Left cardiac atrium (tissue), 4 donors: ENCODE measurements at places on chromosomes 12 and 14.
A peak's percentile ranks its signal among the peaks of the same experiment; 100 is the strongest.

DNA sequence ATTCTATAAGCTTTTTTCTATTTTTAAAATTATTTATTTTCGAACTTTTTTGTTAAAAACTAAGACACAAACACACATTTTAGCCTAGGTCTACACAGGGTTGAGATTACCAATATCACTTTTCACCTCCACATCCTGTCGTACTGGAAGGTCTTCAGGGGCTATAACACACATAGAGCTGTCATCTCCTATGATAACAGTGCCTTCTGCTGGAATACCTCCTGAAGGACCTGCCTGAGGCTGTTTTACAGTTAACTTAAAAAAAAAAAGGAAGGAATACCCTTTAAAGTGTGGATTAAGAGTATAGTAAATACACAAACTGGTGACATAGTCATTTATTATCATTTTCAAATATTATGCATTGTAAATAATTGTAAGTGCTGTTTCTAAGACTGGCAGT is 43.0 kb downstream of the RASSF8 start:
- no peak for DNase-seq

GRCh38 chr12:52147367-52147963 is 44.3 kb downstream of the KRT80 start:
- peak; percentile 94 for DNase-seq

GRCh38 chr14:77139540-77140358 is 1.8 kb downstream of the ZDHHC22 start:
- DNase-seq: no peak

- no peak for DNase-seq
Observed at GRCh38 chr12:62604871-62605270, 138.2 kb downstream of the MON2 start.

DNA sequence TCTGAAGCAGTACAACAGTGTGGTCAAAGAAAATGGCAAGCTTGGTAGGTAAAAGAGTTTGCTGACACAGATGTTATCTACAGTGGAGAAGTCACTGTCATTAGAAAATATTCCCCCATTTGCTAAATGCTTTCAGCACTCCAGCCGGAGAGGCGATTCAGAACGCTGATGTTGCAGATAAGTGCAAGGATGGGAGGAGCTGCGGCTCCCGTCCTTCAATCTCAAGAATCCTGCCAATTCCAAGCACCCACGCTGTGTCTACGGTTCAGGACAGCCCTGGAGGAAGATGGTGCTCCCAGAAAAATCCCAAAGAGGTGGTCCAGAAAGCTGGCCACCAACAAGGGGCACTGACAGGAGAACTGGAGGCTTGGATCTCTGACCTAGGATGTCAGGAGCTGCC is 79.1 kb downstream of the ZFP36L1 start:
- DNase-seq: no peak

DNA sequence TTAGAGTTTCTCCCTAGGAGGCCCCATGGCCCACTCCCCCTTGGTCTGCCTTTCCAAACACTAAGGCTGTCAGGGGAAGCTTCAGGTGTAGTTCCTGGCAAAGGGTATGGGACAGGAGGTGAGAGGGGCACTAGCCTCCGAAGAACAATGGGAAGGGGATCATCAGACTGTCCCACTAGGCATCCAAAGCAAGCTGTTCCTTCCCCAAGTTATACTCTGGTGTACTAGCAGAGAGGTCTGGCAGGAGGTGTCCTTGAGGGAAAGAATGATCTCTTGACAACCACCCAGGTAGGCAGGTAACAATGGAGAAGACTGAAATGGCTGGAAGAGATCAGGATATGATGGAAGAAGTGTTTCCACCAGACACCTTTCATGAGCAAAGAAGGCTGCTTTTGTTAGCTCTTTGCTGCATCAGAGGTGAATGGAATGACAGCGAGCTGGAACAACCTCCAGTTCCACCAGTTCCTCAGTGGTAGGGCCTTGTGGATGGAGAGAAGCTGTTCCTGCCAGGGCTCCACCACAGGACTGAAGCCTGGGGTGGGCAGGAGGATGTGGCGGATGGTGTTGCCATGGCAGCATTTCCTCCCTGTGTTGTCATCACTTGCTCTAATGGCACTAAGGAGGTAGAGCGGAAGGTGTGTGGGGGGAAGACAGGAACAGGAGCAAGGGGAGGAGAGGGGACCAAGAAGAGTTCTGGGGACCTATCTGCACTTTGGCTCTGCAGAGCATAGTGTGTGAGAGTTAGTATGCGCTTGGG is 2.3 kb upstream of the AGAP2 start:
- DNase-seq: peak; percentile 47

GRCh38 chr12:73867147-73867546 is 670.5 kb upstream of the ATXN7L3B start:
- DNase-seq: no peak

GRCh38 chr14:87566991-87567390 is 426.0 kb downstream of the GALC start:
- DNase-seq: no peak

DNA sequence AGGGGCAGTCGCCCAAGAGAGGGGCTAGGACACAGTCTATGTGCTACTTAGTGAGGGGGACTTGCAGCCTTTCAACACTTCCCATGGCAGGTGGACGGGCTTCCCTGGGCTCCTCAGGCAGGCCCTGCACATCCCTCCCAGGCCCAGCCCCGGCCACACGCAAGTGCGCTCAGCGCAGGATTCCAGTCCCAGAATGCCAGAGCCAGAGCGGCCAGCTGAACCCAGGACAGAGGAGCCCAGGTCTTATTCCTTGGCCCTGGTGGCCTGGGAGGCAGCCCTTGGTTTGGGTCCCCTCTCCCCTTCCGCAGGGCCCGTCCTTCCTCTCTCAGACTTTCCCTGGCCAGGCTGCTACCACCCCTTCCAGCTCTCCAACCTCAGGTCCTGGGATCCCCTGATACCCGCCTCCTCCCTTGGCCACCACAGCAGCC is 12.0 kb downstream of the DLK1 start:
- DNase-seq: peak; percentile 14
